Endodermal cell (in vitro differentiated cells): ENCODE measurements at places on chromosomes 4 and X. TPM values are rescaled to one million over a fixed set of nuclear protein-coding genes. Genes with fewer than 3 reads are reported as not detected.

EDNRA gene
- 9.9 and 13.2 TPM in 2 replicates for total RNA-seq

DNA sequence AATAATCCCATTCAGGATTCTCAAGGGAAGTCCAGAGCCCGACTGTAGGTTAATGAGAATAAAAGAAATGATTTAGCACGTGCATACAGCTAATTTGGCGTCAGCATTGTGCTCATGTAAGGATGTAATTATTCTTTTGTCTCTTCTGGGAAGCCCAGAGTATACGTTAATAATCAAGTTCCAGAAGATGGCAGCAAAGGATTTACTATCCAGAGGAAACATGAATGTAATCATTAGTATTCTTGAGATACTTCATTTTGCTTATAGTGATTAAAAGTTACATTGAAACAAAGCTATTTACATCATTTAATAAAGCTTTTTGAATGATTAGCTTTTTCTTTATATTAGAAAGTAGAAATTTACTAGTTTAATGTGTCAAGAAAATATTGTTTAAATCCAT, 27.1 kb upstream of the MAP9 start:
- peaks cover 41% of the 10 kb centered on the region for H3K27me3 ChIP-seq
- no peak overlapping the region for H3K27ac ChIP-seq
- no peaks in the 10 kb centered on the region for H3K4me1 ChIP-seq
- no peak overlapping the region for H3K4me3 ChIP-seq
- no peaks in the 10 kb centered on the region for H3K36me3 ChIP-seq
- DNase-seq = no peak

DNA sequence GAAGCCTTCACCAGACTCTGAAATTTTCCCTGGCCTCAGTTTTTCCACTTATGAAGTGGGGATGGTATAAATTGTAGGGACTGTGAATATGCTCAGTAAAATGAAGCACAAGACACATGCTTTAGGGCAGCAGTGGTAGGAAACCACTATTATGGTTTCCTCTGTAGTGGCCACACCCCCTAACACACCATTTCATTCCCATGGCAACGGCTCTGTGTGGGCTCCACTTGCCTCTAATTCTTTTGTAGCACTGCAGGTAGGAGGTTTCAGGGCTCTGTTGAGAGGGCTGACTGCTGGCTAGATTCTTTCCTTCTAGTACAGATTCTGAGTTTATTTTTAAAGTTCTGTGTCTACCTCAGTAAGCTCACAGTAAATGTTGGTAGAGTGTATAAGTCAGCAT, 3.5 kb upstream of the VMA21 start:
- no peaks in the 10 kb centered on the region for H3K27me3 ChIP-seq
- H3K36me3 ChIP-seq = no peaks in the 10 kb centered on the region
- no peaks in the 10 kb centered on the region for H3K4me1 ChIP-seq
- H3K4me3 ChIP-seq = no peak overlapping the region
- DNase-seq = peak; percentile 72

DNA sequence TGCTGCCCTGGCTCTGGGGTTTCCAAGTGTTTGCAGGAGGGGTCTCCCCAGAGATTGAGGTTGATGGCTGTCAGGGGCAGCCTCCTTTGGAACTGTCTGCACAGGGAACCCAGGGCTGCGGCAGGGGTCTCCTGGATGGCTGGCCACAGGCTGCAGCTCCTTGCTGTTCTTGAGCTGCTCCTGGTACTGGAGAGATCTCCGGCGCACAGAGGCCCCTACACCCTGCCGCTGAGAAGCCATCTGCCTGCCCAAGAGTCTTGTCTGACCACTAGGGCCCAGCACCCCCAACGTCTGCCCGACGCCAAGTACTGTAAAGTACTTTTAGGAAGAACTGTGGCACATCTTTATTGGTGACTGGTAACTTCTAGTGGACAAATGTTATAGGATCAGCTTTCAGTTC, 13.5 kb downstream of the STIM2 start:
- no peaks in the 10 kb centered on the region for H3K4me1 ChIP-seq
- no peak overlapping the region for H3K4me3 ChIP-seq
- H3K27ac ChIP-seq = no peak overlapping the region
- H3K27me3 ChIP-seq = no peaks in the 10 kb centered on the region
- peak; percentile 53 for DNase-seq
- no peaks in the 10 kb centered on the region for H3K36me3 ChIP-seq

GRCh38 chrX:104325213-104325585, 70.5 kb upstream of the ESX1 start:
- H3K36me3 ChIP-seq = no peaks in the 10 kb centered on the region
- no peak overlapping the region for H3K27ac ChIP-seq
- no peaks in the 10 kb centered on the region for H3K27me3 ChIP-seq
- DNase-seq = no peak
